Caco-2 (cell line): ENCODE measurements at places on chromosomes 13 and 19. TPM values are rescaled to one million over a fixed set of nuclear protein-coding genes. Genes with fewer than 3 reads are reported as not detected.

The APLP1 gene
- 4.6 and 6.5 TPM in 2 replicates for total RNA-seq

The IFNL1 gene
- total RNA-seq, result not detected in 2 replicates

The CEACAM4 gene
- not detected in 2 replicates for total RNA-seq

The TNFSF11 gene
- not detected in 2 replicates for total RNA-seq

The HRC gene
- total RNA-seq, result not detected in 2 replicates
